ENCODE measurements at places on chromosomes 5 and 9. TPM values are rescaled to one million over a fixed set of nuclear protein-coding genes. Genes with fewer than 3 reads are reported as not detected.

Gene MEF2C
- 56.9 TPM for total RNA-seq

Gene HTR4
- 3.8 TPM for total RNA-seq

Gene PTGR1
- 276 TPM for total RNA-seq

Gene ADCY2
- 2.4 TPM for total RNA-seq

Gene MARCOL
- not detected for total RNA-seq

Gene TAF11L11
- total RNA-seq = not detected

Gene NR4A3
- total RNA-seq = 7.5 TPM

Gene PDLIM4
- total RNA-seq = 20.7 TPM

Gene GDF9
- 0.09 TPM for total RNA-seq

DNA sequence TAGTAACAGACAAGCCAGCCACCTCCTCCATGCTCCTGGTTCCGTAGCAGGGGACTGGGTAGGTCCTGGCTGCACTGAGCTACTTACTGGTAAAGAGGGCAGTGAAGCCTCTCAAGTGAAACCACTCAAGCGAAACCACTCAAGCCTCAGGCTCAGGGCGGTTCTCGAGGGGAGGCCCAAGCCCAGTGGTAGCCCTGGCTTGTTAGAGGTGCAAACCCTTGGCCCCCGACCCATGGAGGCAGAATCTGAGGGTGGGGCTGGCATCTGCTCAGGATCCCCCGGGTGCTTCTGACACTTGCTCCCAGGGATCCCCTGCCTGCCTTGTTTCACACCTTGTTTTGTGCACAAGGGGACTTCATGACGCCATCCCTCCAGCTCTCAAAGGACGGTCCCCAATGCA, 76.5 kb upstream of the OLFM1 start:
- no peak for DNase-seq

DNA sequence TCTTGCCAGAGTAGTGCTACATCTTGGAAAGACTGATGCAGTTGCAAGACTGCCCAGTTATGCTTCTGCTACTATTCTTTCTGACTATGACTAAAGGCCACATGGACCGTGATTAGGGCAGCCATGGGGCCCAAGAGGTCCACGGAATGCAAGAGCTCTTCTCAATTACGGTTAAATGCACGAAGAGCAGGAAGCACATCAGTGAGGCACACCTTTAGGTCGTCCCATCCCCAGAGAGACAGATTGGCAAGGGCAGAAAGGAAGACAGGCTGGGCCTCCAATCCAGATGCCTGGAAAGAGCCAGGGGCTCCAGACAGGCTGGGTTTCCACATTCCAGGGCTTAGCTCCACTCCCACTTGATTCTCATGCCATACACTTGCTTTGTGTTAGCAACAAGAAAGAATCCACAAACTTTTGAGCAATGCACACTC, 132.3 kb upstream of the SLIT3 start:
- no peak for DNase-seq

GRCh38 chr5:60403343-60404006, 296.5 kb downstream of the DEPDC1B start:
- DNase-seq = no peak

DNA sequence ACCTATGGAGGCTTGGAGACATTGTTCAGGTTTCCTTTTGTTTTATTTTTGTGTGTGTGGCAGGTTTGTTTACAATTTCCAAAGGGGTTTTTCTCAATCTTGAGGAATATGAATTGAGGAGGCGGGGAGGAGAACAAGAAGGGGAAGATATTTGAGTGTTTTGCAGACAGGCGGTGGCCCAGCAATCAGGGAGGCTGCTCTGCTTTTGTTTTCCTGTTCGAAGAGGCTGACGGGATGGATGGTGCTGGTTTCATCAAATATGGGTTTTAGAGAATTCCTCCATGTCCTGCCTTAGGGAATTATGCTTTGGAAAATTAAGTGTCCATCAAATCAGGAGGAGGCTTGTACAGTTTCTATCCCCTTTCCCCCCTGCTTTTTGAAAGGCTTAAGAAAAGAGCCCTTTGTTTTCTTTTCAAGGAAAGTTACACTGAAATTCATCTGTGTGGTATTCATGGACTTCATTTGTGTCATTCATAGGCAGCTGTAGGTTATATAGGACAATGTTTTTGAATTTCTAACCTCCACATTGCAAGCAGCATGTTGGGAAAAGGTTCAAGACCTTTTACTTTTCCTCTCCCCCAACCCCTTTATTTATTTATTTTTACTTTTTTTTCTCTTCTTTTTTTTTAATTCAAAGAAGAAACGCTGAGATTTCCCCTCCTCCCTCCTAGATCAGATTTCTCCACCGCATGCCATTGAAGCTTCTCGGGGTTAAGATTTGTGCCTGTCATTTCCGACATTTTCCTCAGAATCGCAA, 107.4 kb downstream of the ZNF462 start:
- DNase-seq = no peak

DNA sequence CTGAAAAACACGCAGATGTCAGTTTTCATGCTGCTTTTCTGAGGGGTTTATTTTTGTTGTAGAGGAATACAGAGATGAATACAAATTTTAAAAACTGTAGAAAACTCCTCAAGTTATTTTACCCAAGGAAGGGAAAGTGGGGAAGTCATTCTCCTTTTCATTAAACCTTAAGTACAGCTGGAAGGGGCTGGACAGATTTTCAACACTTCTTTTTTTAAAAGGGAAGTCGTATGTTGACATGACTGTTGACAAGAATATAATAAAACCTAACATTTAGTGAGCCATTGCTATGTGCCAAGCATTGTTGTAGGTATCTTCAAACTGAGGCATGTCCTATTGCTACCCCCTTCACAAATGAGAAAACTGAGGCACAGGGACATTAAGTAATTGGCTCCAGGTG, 235.7 kb upstream of the ELL2 start:
- no peak for DNase-seq

GRCh38 chr9:126159430-126160060, 167.1 kb upstream of the MVB12B start:
- DNase-seq = no peak

- DNase-seq = no peak
These were observed 4.1 kb upstream of the ZCCHC10 start for GRCh38 chr5:133030343-133031005.

GRCh38 chr5:25516141-25516540, 871.4 kb upstream of the CDH10 start:
- DNase-seq = no peak

- DNase-seq = no peak
These were observed 64.8 kb upstream of the SPTLC1 start for GRCh38 chr9:92180002-92180400.

DNA sequence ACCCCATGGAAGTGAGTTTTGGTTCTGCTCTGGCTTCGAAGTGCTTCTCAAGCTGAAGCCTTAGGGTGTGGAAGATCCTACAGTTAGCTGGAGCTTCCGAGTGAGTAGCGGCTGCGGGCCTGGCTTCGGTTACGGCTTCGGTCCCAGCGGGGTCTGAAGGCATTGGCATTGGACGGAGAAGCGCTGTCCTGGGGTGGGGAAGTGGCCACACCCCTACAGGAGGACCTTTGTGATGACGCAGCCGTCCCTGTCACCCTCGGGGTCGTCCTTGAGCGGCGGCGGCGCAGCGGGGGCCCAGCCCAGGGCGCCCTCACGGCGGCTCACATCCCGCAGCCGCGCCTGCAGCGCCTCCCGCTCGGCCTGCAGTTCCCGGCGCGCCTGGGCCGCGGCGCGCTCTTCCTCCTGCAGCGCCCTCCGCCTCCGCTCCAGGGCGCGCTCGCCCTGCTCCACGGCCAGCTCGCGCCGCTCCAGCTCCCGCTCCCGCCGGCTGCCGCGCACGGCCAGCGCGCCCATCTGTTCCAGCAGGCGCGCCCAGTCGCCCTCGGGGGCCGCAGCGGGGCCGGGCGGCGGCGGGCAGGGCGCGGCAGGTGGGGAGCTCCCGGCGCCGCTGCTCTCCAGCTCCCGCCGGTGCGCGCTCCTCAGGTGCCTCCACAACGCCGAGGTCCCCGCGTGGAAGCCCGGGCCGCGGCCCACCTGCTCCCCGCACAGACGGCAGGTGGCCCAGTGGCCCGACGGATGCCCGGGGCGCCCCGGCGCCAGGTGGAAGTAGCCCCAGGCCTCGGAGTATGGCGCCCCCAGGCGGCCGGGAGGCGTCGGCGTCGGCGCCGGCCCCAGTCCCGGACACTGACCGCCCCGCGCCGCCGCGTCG, 9.9 kb downstream of the ZBED3 start:
- DNase-seq = peak; percentile 69

- DNase-seq = no peak
These were observed 155.3 kb downstream of the COL23A1 start for GRCh38 chr5:178434851-178435250.

- DNase-seq = no peak
These were observed 142.0 kb downstream of the RMI1 start for GRCh38 chr9:84122572-84122971.

- DNase-seq = no peak
These were observed 234.9 kb upstream of the ACTBL2 start for GRCh38 chr5:57717555-57717954.

DNA sequence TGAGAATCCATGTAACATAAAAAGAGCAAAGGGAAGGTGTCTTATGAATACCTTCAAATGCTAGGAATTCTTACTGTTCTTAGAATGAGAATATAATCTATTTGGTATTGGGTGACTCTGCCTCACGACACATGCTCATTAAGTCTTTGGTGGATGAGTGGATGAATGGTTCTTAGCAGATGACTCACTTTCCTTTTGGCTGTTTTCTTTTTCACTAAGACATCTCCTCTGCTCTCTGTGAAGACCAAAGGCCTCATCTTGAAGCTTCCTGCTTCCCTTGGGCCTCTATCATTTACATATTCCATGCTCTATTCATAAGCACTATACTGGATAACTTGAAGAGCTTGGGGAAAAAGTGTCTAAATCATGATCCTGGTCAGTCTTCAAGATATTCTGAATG, 468.1 kb downstream of the SPATA31D1 start:
- no peak for DNase-seq

GRCh38 chr9:124552273-124552605, 45.0 kb upstream of the NR5A1 start:
- DNase-seq = no peak

DNA sequence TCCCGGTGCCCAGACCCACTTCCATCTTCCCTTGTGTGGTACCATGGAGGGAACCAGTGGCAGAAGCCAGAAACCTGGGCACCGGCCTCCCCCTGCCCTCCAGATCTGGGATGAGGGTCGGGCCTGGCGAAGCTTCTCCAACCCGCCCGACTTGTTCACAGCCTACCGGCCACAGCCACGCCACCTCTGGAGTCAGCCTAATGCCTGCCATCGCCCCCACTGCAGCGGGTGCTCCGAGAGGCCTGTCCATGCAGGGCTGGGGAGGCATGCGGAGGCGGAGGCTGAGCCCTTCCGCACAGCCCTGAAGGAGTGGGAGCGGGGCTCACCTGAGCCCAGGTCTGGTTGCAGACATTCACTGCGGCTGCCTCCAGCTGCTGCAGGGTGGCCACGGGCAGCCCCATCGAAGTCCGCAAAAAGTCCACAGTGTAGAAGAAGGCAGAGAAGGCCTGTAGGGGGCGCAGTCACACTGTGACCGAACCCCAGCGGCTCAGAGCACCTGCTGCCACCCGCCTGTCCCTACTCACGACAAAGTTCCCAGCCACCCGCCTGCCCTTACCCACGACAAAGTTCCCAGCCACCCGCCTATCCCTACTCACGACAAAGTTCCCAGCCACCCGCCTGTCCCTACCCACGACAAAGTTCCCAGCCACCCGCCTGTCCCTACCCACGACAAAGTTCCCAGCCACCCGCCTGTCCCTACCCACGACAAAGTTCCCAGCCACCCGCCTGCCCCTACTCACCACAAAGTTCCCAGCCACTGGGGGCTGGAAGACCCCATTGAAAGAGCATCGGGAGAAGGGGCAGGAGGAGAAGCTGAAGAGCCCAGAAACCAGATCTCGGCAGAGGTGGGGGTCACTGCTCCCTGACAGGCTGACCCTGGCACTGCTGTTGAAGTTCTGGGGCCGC, 3.8 kb upstream of the NPDC1 start:
- peak; percentile 69 for DNase-seq

DNA sequence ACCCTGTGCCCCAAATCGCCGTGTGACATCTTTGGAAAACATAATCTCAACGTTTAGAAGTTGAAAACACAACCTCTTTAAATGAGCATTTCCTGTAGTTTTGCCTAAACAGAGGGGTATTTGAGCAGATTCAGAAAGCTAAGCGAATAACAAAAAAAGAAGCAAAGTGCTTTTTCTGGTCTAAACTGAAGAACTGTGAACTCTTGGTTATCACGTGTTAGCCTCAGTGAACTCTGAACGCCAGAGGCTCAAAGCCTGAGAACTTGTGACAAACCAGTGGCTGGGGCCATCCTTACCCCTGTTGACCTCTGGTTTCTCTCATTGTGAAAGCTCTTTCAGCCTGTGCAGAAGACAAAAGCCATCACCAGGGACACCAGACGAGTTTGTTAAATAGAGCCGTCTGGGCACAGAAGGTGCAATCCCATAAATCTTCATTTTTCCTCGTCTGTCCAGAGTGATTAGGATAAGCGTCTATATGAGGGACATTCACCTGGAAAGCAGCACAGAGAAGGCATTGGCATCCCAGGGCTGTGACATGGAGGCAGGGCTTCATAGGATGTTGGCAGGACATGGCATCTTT, 61.4 kb upstream of the ICE1 start:
- no peak for DNase-seq

DNA sequence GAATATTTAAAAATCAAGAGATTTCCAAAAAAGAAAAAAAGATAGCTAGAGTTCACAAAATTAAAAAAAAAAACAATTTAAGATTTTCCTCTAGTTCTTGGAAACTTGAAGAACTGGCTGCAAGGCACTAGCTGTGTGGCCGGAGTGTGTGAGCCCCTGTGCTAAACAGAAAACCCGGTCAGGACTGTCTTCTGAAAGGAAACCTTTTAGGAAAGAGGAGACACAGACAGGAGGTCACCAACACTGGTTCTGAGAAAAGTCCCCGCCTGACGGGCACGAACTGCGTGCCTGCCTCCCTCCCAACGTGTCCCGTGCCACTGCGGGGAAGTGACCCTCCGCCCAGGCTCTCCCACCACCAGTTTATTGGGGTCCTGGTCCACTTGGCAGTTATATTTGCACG, 15.2 kb downstream of the TTF1 start:
- no peak for DNase-seq

DNA sequence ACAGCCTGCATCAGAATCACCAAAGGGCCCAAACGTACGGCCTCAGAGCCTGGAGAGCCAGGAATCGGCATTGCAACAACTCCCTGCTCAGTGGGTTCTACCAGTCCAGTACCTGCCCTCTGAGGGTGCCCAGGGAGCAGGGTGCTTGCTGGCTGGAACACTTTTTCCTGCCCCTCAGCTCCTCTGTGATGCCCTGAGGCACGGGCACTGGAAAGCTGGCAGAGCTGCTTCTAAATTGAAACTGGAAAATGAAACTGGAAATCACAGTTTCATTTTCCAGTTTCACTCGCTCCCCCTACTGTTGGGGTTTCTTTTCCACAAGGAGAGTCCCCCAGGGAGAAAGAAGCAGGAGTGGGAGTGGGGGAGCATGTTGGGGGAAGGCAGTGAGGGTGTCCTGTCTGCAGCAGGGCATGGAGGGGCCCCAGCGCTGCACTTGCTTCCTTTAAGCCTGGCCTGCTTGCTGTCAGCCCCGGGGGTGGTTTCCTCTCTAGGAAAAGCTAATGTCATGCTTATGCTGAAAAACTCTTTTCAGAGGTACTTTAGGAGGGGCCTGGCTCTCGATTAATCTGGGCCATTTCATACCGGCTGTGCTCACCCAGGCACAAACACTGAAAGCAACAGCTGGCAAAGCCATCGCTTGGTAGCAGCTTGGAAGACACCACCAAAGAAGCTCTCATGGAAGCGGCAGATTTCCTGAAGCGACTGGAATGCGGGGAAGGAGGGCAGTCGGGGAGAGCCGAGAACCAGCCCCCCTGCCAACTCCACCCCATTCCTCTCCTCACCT, 26.2 kb downstream of the IRF1 start:
- DNase-seq = no peak
